ENCODE measurements at places on chromosomes 1 and 21. TPM values are rescaled to one million over a fixed set of nuclear protein-coding genes. Genes with fewer than 3 reads are reported as not detected.

DNA sequence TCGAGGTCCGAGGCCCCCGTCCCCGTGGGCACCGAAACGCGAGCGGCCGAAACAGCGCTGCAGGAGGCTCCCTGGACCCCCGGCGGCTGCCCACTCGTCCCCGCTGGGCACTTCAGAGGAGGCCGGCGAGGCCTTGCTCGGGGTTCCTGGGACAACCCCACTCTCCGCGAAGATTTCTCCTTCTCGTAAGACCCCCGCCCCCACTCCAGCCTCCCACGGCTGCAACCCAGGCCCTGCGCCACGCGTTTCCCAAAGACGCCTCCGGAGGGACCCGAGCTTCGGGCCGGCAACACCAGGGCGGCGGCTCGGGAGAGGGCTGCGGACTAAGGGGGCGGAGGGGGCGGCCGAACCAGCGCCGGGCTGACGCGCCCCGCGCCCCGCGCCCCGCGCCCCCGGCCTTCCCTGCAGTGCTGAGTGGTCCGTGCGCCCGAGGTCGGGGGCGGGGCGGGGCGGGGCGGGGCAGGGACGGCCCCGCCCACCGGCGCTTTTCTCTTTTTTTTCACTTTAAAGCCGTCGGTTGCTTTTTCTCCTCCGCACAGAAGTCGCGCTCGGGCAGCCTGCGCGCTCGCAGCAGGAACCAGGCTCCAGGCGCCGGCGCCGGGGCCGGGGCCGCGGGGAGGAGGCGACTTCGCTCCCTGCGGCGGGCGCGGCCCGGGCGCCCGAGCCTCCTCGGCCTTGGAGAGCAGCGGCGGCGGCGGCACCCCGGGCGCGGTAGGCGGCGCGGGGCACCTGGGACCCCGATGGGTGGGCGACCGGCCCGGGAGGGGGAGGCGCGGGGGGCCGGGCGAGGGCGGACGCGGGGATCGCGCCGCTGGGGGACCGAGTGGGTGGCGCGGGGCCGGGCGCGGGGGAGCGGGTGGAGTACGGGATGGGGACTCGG is at the start of gene SPSB1:
TSS of gene SPSB1 (plus strand) at position 534 of the 880 bp plus-strand sequence. CDS start 62,998 bp downstream, outside the sequence.
- DNase-seq: peak; percentile 78

DNA sequence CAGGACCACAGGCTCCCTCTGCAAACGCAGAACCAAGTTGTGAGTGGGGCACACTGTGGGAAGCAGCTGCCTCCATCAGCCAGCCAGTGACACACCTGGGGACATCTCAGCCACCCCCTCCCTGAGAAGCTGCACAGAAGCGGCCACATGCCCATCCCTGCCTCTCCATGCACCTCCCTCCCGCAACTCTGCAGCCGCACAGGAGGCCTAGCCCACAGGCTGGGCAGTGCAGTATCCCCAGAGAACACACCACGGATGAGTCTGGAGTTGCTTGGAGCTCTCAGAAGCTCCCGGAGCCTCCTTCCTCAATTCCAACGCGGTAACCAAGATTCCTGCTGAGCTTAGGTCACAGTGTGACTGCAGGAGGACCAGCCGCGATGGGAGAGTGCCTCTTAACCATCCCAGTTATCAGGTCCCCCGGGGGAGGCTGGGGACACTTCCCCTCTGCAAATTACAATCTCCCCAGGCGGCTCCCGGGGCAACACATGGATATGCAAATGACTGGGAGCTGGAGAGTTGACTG is 1.2 kb upstream of the WNT3A start:
- DNase-seq: no peak

GRCh38 chr21:30882866-30883597 is 1.7 kb upstream of the KRTAP11-1 start:
- no peak for DNase-seq

DNA sequence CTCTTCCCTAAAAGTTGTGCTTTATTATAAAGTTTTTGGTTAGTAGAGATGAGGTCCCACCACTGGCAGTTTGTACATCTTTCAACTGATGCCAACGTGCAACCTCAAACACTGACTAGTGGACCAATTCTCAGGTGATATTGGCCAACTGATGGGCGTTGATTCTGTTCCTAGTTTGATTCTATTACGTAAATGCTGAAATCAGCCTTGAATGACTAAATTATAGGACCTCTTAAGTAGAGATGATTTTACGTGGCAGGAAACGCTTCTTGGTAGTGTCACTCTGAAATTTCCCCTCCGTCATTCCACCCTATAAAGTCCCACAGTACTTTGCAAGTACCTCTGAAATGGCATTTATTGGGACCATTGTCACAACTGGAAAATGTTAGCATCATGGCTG is 8.8 kb upstream of the FNDC7 start:
- no peak for DNase-seq

DNA sequence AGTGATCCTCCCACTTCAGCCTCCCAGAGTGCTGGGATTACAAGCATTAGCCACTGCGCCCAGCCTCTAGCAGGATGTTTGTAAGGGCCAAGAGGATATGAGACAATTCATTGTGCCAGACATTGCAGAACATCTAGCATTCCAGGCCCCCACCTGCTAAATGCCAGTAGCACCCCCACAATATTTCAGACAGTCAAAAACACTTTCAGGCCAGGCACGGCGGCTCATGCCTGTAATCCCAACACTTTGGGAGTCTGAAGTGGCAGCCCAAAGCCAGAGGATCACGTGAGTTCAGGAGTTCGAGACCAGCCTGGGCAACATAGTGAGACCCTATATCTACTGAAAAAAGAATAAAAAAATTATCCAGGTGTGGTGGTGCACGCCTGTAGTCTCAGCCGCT is 12.9 kb downstream of the PPIE start:
- DNase-seq: no peak

DNA sequence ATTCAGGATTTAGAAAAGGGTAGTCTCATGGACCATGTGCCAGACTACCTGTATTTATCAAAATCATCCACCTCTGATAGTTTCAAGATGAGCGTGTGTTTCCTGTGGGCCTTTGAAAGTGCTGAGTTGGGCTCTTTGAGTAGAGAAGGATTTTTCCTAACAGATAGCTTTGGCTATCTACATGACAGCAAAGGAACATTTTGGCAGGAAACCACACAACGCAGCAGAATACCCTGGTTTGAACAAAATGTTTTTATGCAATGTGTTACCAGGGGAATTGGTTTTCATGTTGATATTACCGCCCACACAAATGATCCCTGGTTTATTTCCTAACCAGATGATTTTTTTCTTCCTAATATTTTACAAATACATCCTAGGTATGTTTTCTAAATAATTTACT is 431.4 kb downstream of the NEGR1 start:
- DNase-seq: no peak

DNA sequence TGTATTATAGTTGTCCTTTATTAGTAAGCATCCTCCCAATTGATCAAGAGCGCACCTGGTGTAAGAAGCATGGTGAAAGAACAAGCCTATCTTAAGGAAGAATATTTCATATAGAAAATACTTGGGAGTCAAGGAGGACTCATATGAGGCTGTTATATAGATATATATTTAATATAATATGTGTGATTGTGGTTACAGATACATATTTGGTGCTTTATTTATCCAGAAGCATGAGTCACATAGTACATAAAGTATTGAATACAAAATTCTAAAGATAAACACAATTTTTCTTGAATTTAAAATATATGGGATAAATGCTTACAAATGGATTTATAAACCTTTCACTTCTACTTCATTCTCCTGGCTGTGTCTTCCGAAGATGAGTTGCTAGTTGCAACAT is 60.6 kb downstream of the RGS5 start:
- no peak for DNase-seq

GRCh38 chr21:37917612-37918011 is 1.4 kb upstream of the KCNJ6 start:
- DNase-seq: peak; percentile 43

SLC30A2 gene
- total RNA-seq: not detected

LYPD8 gene
- total RNA-seq: not detected

RGS18 gene
- total RNA-seq: not detected

TTC22 gene
- not detected for total RNA-seq

RABIF gene
- 5.5 TPM for total RNA-seq

Measured in SJSA1 (cell line).